ENCODE measurements at places on chromosomes 16 and 17.

- no peak for DNase-seq
These were observed 142.0 kb upstream of the CORO6 start for GRCh38 chr17:29764748-29765147.

DNA sequence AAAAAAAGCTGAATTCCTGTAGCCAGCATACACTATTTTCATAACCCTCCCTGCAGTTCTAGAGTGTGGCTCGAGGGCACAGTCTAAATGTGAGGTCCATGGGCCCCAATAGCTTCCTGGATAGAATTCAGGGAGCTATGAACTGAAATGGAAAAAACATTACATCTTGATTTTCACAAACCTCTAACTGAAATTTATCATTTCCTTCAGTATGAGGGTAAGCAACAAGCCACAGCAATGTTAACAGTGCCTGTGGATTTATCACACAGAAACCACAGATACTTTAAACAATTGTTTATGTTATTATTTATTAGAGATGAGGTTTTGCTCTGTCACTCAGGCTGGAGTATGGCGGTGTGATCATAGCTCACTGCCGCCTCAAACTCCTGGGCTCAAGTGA, 18.2 kb downstream of the TMEM92 start:
- no peak for DNase-seq

- DNase-seq, result no peak
These were observed 38.2 kb downstream of the MARF1 start for GRCh38 chr16:15604460-15605440.

GRCh38 chr17:9446528-9446927, 129.1 kb downstream of the STX8 start:
- peak; percentile 22 for DNase-seq

GRCh38 chr17:67082107-67082506, 37.8 kb downstream of the CACNG1 start:
- DNase-seq, result no peak

DNA sequence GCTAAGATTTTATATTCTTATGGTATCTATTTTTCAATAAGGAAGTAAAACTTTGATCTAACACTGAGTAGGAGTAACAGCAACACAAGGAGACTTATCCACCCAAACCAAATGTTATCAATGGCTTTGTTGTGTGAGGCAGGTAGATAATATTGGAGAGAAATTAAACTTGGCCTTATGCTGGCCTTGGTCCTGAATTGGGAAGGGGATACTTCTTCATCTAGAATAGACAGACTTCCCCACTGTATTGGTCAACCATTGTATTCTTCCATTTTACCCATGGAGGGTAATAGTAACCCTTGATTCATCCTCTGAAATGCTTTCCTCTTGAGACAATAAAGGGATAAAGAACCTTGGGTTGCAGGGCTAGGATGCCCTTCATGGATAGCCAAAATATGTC, 76.3 kb upstream of the ANKFN1 start:
- DNase-seq, result no peak

GRCh38 chr17:10032118-10032852, 127.2 kb upstream of the RCVRN start:
- no peak for DNase-seq

DNA sequence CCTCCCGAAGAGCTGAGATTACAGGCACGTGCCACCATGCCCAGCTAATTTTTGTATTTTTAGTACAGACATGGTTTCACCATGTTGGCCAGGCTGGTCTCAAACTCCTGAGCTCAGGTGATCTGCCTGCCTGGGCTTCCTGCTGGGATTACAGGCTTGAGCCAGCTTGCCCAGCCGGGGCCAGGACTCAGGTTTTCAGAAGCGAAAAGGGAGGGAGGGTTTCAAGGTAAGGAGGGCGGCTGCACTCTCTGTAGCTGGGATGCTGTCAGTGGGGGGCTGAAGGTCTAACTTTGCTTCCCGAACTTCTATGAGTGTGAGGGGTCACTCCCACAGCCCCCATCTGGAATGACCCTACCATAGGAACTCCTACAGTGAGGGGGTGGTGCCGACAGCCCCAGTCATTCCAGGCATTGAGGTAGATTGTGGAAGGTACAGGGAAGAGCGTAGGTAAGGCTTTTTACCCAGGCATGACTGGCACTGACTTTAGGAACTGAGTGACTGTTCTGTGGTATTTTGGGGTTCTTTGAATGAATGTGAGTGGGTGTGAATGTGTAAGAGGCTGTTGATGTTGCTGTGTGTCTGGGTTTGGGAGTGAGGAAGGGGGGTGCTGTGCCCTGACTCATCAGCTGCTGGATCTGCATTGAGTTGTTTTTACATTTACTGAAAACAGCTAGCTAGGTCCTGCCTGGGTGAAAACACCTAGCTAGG, 3.8 kb upstream of the C1QL1 start:
- DNase-seq, result no peak

DNA sequence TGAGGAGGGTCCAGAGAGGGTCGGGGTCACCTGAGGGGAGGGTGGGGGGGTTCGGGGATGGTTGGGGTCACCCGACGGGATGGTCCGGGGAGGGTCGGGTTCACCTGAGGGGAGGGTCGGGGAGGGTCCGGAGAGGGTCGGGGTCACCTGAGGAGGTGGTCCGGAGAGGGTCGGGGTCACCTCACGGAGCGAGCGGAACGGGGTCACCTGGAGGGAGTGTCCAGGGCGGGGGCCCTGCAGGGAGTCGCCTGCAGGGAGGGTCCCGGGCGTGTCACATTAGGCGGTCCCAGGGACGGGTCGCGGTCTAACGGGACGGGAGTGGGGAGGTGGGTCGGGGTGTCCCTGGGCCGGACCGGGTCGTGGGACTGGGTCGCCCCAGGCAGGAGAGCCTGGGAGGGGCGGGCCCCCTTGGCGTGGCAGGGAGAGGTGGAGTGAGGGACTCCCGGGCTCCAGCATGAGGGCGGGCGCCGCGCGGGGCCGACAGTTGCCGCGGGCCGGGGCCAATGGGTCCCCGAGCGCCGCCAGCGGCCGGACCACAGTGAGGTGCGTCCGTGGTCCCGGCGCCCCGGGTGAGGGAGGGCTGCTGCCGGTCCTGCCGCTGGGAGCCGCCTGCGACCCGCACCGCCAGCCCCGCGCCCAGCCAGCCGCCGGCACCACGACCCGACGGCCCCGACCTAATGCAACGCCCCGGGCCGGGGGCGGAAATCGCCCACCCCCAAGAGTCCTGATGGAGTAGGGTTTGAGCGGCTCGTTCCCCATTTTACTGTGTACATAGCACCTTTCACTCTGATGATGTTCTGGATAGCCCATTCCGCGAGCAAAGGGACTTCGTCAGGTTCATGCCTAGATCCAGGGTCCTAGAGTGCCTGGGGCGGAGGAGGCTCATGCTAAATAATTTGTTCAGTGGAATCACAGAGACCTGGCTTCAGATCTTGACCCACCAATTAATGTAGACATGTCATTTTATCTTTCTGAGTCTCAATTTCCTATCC, 1.2 kb upstream of the ABCA3 start:
- DNase-seq, result no peak

DNA sequence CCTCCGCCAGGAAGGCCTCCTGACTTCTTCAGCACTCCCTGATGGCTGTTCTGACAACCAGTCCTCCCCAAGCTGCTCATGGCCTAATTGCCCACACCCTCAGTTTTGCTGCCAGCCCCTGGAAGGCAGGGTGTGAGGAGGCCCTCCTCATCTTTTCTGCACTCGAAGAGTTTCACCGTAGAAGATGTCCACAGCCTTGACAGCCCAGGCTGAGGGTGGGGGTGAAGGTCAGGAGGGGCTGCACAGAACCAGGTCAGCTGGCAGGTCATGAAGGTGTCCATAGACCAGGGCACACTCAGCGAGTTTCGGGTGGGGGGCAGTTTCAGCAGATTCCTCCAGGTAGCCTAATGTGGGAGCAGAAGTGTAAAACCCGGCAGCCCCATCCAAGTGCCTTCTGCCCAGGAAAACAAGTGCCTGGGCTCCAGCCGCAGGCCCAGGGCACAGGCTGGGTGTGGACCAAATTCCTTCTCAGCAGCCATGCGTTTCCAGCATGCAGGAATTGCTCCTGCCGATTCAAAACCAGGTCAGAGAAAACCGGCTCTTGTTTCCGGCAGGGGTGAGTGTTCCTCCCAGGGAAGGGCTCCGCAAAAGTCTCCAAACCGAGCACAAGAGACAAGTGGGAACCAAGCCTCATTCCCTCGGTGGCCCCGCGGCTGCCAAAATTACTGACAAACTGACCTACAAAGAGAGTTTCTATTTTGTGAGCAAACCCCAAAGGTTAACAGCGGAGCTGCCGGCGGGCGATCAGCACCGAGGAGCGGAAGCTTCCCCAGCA, 228.8 kb downstream of the C16orf78 start:
- no peak for DNase-seq

GRCh38 chr17:49707246-49707607, 537 bp downstream of the SLC35B1 start:
- DNase-seq, result no peak

GRCh38 chr17:46178550-46179214, 14.5 kb downstream of the KANSL1 start:
- no peak for DNase-seq

DNA sequence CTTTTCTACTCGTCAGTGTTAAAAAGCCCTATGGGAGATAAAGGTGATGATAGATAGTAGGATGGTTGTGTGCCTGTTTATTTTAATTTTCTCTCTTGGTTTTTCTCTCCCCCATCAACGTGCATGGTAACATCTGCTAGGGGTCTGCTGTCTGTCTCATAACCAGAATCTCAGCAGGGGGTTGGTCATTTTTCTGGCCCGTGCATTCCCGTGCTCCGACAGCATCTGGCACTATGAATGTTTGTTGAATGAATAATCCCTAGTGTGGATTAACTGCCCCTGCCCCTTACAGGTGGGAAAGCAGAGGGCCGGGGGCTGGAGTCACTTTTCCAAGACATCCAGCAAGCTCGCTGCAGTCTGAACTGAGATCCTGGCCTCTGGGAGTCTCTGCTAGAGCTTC, 6.3 kb downstream of the CA5A start:
- no peak for DNase-seq

DNA sequence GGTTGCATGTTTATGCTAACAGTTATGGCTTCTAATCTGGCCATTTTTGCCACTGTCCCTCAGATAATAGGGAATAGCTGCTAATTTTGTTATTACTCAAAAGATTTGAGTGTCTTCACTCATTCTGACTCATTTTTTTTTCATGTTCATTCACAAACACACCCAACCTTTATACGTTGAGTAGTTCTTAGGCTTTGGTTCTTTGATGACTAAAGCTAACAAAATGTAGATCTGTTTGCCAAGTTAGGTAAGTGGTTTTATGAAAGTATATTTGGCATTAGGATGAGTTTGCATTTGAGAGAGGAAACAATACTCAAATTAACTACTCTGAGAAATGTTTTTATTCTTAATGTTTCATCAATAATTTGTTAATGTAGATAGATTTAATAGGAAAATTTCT, 3.6 kb downstream of the MAP2K4 start:
- DNase-seq, result no peak

DNA sequence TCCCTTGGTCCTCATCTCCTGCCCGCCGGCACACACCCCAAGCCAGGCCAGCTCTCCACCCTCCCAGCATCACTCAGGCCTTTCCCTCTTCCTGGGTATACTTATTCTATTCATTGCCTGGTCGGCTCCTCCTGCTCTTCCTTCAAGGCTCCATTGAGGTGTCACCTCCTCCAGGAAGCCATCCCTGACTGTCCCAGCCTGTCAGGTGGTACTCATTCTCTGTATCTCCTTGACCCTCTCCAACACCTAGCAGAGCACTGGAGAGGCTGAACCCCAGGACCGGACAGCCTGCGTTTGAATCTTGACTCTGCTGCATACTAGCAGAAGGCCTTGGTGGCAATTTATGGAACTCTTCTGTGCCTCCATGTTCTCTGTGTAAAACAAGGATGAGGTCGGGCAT, 428 bp upstream of the TNFRSF13B start:
- no peak for DNase-seq

DNA sequence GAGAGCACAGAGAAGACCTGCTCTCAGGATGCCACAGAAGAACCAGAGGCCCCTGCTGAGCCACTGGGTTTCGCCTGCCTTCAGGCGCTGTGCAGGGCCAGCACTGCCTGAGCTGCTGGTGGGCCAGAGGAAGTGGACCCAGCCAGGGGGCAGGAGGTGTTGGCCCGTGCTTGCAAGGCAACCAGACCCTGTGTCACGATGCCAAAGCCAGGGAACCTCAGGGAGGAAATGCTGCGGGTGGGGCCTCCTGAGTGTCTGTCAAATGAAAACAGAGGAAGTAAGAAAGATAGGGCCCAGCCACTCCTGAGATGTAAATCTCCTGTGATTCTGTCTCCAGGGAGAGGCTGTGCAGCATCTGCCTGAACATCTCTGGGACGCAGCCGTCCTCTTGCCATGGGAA, 58.1 kb upstream of the ADORA2B start:
- no peak for DNase-seq

DNA sequence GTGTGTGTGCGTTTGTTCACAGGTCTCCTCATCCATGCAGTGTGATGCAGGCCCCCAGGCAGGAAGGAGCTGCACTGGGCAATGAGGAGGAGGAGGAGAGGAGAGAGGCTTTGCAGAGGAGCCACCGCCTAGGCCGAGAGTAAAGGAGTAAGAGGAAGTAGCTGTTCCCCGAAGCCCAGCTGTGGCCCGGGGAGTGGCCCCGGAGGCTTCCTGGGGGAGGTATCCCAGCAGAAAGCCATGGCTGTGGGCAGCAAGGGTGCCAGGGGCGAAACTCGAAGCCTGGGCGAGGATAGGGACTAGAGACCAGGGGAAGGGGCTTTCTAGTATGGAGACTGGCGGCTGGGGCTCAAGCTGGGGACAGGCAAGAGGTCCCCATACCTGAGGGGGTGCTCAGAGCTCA, 12.2 kb downstream of the C16orf95 start:
- no peak for DNase-seq

- peak; percentile 68 for DNase-seq
These were observed 5.0 kb upstream of the TLCD2 start for GRCh38 chr17:1714980-1715802.

DNA sequence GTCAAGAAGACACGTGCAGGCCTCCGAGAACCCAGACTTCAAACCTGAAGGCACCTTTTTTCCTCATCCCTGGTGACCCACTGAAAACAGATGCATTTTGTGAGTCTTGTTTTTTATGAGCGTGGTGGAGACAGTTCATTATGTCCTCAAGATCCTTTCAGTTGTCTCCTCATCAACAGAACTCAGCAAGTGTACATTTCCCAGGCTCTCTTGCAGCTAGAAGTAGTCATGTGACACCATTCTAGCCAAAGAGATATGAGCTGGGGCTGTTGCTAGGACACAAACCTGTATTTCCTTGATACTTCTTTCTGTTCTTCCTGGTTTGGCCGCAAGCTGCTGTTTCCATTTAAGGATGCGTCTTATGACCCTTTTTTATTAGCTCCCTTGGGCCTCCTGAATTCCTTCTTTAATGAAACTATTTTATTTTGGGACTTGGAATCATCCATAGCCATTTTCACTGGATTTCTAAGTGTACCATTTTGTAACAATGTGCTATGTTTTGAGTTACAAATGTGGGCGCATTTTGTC, 135.7 kb upstream of the FOXF1 start:
- DNase-seq, result no peak

- no peak for DNase-seq
These were observed 11.2 kb downstream of the CASC3 start for GRCh38 chr17:40151414-40151963.

All from pulmonary artery endothelial cell (primary cell).